ENCODE measurements at places on chromosomes 5 and 9.

DNA sequence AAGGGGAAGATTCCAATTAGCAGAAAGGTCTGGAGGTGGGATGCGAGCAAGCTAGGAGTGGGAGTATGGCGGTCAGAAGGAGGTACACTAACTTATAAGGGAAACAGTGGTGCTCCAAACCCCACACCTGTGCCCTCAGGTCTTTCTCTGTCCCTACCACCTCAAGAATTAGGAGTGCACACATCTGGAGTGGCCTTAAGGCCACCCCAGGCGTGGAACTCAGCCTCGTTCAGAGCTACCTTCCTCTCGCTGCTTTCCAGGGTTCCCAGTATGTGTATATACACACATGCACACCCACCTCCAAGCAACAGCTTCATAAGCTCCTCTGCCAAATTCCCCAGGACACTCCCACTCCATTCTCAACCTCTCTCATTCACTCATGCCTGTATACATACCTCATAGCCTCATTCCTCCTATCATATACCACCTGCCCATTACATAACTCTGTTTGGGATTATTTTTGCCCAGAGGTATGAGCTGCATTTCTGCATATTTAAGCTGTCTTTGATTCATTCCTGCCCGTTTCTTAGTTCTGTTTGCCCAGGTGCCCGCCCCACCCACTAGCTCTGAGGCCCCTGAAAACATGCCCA, 118.7 kb downstream of the PSD2 start:
- no peak for DNase-seq

GRCh38 chr9:127423476-127423933, 677 bp upstream of the ZNF79 start:
- no peak for DNase-seq

GRCh38 chr5:88660264-88660946, 222.6 kb downstream of the MEF2C start:
- DNase-seq = no peak

- no peak for DNase-seq
These were observed 88.7 kb upstream of the FAM169A start for GRCh38 chr5:74954919-74955318.

- no peak for DNase-seq
These were observed 4.9 kb upstream of the LCN1 start for GRCh38 chr9:135516132-135516860.

- DNase-seq = no peak
These were observed 143.8 kb upstream of the KLF4 start for GRCh38 chr9:107633406-107633805.

DNA sequence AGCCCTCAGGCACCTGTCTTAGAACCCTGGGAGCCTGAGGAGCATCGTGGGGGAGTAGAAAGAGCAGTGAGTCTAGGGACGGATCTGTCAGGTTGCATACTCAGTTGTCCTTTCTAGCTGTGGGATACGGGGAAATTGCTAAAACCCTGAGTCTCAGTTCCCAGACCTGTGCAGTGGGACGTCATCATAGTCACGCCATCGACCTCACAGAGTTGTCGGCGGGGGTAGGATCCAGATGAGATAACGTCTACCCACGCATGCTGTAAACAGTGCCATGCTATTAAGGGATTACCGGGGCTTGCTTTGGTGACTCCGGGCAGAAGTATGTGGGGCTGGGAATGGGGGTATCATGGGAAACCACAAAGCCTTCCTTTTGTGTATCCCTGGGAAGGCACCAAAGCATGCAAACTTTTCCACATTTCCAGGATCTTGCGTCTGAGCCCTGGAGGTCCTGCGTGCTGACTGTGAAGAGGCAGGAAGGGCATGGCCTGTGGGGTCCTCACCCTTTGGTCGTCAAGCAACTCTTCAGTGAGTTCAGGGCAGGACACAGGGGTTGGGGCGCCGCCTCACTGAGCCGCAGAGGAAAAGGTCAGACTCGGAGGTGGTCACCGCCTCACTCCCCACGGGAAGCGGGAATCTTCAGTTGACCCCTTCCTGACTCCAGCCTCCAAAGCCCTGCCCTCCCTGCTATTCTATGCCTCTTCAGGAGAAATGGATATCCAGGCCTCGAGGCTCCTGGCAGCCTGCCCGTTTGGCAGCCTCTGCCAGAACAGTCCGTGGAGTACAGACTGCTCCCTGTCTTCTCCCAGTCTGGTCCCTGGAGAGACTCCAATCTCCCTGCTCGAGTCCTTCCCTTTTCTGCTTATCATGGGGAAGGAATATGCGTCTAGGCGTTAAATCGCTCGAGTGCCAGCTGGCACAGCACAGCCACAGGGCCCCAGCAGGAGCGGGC, 186.8 kb upstream of the KLF9 start:
- no peak for DNase-seq

- DNase-seq = no peak
These were observed 21.8 kb upstream of the SLC12A7 start for GRCh38 chr5:1133510-1134201.

- no peak for DNase-seq
These were observed 77.1 kb upstream of the STXBP1 start for GRCh38 chr9:127534931-127535330.

- no peak for DNase-seq
These were observed 72.3 kb downstream of the C9orf153 start for GRCh38 chr9:86187121-86187520.

- DNase-seq = no peak
These were observed 24.4 kb downstream of the OR2V2 start for GRCh38 chr5:181171782-181172181.

GRCh38 chr5:68565427-68565826, 349.9 kb downstream of the PIK3R1 start:
- DNase-seq = no peak

DNA sequence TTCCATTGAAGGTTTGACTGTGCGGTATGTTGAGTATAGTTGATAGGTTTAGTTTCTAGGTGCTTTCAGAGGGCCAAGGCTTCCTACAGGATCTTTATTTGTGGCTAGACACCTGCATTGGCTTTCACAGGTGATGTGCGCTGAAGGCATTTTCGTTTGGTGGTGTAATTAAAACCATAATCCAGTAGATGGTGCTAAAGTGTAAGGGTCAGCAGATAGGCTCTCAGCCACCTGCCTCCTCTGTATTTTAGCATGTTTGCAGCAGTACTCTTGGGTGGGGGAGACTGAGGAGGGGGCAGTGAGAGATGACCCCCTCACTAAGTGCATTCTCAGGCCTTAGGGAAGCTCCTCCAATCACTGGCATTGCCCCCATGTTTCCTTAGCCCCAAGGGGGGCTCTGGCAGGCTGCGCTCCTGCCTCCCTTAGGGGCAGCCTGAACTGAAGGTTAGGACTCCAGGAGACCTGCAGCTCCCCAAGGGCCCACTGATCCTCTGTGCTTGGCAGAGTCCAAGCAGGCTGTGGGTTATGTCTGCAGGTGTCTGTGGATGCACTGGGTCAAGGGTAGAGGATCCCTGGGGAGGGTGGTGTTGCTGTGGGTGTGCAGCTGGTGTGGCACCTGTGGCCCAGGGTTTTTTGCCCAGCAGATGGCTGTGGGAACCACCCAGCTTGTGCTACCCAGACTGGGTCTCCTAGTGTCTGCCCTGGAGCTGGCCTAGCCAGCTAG, 23.4 kb downstream of the CDK20 start:
- DNase-seq = no peak

- no peak for DNase-seq
These were observed 342.3 kb downstream of the PLK2 start for GRCh38 chr5:58117542-58117941.

- DNase-seq = no peak
These were observed 30.4 kb upstream of the DENND1A start for GRCh38 chr9:123960366-123960765.

- DNase-seq = no peak
These were observed 69.3 kb downstream of the SLC1A1 start for GRCh38 chr9:4559261-4560182.

GRCh38 chr5:119393746-119394145, 37.9 kb downstream of the TNFAIP8 start:
- no peak for DNase-seq

DNA sequence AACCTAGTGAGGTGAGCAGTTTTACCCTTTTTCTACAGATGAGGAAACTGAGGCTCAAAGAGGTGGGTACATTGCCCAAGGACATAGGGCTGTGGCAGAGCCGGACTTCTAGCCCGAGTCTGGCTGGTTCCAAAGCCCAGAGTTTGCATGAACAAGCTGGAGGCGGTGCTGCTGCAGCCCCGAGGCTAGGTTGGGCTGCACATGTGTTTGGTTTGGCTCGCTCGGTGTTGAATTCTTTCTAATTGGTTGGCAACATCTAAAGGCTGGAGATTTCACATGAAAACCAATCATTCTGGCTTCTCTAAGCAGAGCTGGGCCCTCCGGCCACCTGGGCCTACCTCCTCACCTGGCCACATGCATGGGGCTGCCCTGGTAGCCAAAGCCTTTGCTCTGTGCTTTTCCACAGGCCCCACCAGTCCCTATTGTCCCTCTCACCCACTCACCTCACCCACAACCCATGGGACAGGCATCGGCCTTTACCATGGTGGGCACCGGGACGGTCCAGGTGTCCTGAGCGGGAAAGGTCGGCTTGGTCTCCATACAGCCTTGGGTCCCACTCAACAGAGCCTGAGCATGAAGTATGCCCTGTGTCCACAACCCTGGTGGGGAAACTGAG, 262.3 kb downstream of the NSG2 start:
- DNase-seq = no peak

DNA sequence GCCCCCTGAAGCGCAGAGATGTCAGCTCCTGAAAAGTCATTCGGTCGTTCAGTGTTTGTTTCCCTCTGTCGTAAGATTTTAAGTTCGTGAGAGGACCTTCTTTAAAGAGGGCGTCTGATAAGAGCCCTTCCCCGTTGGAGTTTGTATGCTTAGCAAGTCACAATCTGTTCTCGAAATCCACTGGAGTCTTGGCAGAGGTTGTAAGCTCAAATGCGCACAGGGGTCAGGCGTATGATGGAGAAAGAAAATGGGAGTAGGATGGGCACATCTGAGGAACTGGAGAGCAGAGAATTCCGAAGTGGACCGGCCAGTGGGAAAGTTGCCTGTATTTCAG, 710 bp downstream of the HSD17B4 start:
- no peak for DNase-seq

- peak; percentile 61 for DNase-seq
These were observed 457 bp upstream of the IDNK start for GRCh38 chr9:83622433-83622938.

GRCh38 chr5:173229382-173229959, 5.5 kb downstream of the NKX2-5 start:
- no peak for DNase-seq

GRCh38 chr9:77807281-77807683, 159.2 kb upstream of the GNA14 start:
- no peak for DNase-seq

- DNase-seq = no peak
These were observed 74.5 kb downstream of the FAM78A start for GRCh38 chr9:131201856-131202255.

DNA sequence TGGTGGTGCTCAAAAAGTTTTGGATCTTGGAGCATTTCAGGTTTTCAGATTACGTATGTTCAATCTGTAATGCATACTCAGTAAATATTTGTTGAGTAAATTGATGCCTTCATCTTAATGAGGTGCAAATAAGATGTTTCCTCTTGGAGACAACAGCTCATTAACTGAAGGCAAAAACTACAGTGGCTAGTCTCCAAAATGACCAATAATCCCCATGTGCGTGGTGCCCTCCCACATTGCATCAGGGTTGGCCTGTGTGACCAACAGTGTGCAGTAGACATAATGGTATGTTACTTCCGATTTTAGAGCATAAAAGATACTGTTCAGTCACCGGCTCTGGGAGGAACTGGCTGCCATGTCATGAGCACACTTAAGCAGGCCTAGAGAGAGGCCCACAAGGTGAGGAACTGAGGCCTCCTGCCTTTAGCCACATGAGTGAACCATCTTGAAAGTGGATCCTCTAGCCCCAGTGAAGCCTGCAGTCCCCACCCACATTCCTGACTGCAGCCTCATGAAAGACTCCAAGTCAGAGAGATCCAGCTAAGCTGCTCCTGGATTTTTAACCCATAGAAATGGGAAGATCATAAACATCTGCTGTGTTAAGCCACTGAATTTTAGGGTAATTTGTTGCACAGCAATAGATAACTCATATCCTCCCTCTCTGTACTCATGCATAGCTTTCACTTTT, 55.7 kb downstream of the LIFR start:
- DNase-seq = no peak

GRCh38 chr9:22308177-22308576, 138.4 kb upstream of the DMRTA1 start:
- no peak for DNase-seq

- DNase-seq = no peak
These were observed 674.3 kb downstream of the ACTL7B start for GRCh38 chr9:108181441-108181840.
